Pericardium fibroblast (primary cell): ENCODE measurements at places on chromosomes 5 and 9. TPM values are rescaled to one million over a fixed set of nuclear protein-coding genes. Genes with fewer than 3 reads are reported as not detected.

Gene TYRP1
- total RNA-seq: 0.23 TPM in 1 of 2 replicates, not detected in the other

Gene SOHLH1
- not detected in 2 replicates for total RNA-seq

Gene CARD6
- total RNA-seq: 8.6 and 11.4 TPM in 2 replicates

Gene TNFAIP8
- 6.5 and 26.4 TPM in 2 replicates for total RNA-seq

Gene SPINK13
- not detected in 2 replicates for total RNA-seq

Gene SIT1
- total RNA-seq: not detected in 2 replicates

Gene FLT4
- 0.12 and 1.8 TPM in 2 replicates for total RNA-seq
